A549 treated with CORT108297 at 1 μM for 4 hours (cell line): ENCODE measurements at places on chromosomes 13 and 19. TPM values are rescaled to one million over a fixed set of nuclear protein-coding genes. Genes with fewer than 3 reads are reported as not detected.

The ZNF44 gene
- total RNA-seq, result 0.36 to 1.1 TPM (median 0.61 TPM) in 5 replicates

The KANK3 gene
- 3.1 to 6.2 TPM (median 5.1 TPM) in 5 replicates for total RNA-seq

The HSPB6 gene
- 0.12 to 0.29 TPM (median 0.19 TPM) in 5 replicates for total RNA-seq

The ZNF763 gene
- not detected in 5 replicates for total RNA-seq

The ANGPTL8 gene
- not detected in 5 replicates for total RNA-seq

The ZNF723 gene
- not detected in 5 replicates for total RNA-seq

The F7 gene
- total RNA-seq, result 0.07 to 0.15 TPM (median 0.10 TPM) in 4 of 5 replicates, not detected in the other

The ZNF560 gene
- total RNA-seq, result not detected in 5 replicates

The ZNF66 gene
- total RNA-seq, result not detected in 5 replicates

The TSKS gene
- total RNA-seq, result not detected in 5 replicates

The METTL21C gene
- not detected in 5 replicates for total RNA-seq

The DCT gene
- total RNA-seq, result not detected in 5 replicates

The CEACAM20 gene
- total RNA-seq, result 0.05 to 0.08 TPM (median 0.06 TPM) in 5 replicates

The CACNG8 gene
- 0.90 to 1.4 TPM (median 1.4 TPM) in 5 replicates for total RNA-seq

The ATP7B gene
- total RNA-seq, result 1.8 to 2.8 TPM (median 2.4 TPM) in 5 replicates

The SLC7A9 gene
- 0.27 to 0.76 TPM (median 0.44 TPM) in 5 replicates for total RNA-seq

The ZNF134 gene
- total RNA-seq, result 6.9 to 10.2 TPM (median 8.7 TPM) in 5 replicates

The ZNF546 gene
- total RNA-seq, result 1.8 to 2.6 TPM (median 2.2 TPM) in 5 replicates

The OR7C1 gene
- not detected in 5 replicates for total RNA-seq

The CBLC gene
- total RNA-seq, result not detected in 5 replicates

The ZNF486 gene
- 0.15 TPM in 1 of 5 replicates, not detected in the others for total RNA-seq

The CILP2 gene
- total RNA-seq, result 0.13 to 0.45 TPM (median 0.22 TPM) in 5 replicates

The C5AR2 gene
- 2.3 to 6.0 TPM (median 4.4 TPM) in 5 replicates for total RNA-seq
